ENCODE measurements at places on chromosomes 3 and 15. TPM values are rescaled to one million over a fixed set of nuclear protein-coding genes. Genes with fewer than 3 reads are reported as not detected.

DNA sequence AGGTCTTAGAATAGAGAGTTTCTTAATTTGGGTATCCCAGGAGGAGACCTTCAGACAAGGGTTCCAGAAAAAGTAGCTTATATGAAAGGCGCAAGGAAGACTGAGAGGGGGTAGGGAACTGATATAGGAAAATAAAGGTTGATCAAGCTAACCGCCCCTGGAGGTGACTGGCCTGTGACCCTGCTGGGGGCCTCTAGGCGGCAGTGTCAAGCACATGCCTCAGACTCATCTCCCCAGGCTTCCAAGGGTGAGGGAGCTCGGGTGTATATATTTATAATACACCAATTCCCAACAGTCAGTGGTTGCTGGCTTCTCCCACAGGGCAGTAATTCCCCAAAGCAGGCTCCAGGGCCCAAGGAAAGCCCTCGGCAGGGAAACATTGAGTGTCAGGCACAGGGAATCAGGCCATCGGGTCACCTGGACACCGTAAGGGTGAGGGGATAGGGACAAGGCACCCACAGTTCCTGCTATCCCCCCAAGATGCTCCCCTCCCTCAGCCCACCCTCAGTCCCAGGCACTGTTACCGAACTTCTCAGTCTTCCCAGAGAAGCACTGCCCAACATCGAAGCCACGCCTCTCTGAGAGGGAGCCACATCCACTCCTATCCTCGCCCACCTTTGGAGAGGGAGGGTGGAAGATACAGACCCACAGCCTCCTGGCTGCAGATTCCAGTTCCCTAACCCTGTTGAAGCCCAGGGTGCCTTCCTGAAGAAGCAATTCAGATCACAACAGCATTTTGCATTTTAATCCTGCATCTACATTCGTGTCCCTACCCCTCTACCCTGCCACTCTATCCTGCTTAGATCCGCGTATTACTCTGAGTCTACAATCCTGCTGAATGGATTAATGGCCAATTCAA is 19.5 kb upstream of the CAV3 start:
- peak; percentile 68 for DNase-seq

DNA sequence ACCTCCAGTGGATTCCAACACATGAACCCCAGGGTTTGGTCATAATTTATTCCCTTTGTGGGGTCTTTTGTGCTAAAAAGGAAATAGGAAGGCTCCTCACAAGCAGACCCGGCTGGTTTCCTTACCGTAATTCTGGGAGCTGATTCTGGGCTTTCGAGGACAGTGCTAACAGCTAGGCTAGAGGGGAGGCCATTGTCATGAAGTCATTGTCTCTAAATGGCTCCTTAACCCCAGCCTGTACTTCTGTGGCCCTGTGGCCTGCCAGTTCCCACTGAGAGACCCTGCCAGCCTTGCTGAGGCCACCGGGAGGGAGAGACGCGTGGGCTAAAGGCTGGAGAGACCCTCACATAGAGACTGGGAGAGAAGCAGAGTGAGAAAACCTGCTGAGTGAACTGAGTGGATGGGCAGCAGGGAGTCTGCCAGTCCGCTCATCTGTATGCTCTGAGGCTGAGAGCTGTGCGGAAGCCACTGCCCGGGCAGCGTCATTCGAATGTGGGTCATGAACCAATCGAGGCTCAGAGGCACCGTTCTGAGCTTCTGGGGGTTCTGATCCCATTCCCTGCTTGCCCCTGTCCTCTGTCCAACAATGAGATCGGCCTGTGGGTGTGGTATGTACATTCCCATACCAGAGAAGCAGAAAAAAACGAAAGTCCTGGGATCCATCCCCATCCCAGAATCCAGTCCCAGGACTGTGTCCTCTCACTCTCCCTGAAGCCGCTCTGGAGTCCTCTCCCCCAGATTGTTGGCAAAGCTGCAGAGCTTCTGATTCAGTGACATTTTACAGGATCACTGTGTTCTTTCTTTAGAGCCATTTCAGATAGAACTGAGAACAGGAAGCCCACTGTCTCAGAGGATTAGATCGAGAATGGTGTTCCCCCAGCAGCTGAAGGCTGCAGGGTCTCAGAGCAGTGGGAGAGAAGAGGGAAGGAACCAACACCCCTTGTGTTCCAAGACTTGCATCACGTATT is 21.3 kb upstream of the DGKG start:
- DNase-seq = no peak

DNA sequence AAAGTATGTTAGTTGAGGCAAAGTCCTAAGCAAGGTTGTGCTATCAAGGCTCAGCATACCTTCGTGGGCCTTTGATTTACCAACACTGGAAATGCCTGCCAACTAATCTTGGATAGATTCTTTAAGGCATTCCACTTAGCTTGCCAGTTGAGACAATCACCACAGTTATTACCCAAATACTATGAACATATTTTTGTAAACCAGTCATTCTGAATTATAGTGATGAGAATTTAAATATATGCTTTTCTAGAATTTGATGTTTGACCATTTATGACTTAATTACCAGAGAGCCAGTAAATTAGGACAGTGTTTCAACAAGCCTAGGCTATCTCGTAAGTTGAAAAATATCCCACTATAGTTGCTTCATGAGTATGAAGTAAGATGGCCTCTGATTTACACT is 15.5 kb downstream of the TRIM59 start:
- no peak for DNase-seq

GRCh38 chr15:27851858-27852210 is 247.3 kb downstream of the OCA2 start:
- no peak for DNase-seq

DNA sequence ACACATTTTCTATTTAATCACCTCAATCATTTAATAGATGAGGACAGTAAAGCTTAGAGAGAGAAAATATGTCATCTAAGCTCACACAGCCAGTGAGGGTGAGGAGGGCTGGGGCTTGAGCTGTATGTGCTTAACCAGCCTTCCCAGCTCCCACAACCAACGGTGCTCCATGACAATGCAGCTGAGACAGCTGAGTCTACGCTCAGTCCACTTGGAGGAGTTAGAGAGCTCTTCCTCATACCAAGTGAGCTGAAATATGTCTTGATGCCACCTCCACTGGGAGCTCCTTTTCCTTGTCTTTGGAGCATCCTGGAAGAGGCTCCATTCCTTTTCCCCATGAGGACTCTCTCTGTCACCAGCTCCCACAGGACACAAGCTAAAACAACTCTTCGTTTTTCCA is 9.3 kb downstream of the HOMER2 start:
- no peak for DNase-seq

- DNase-seq = no peak
Measured at GRCh38 chr3:142693136-142693853, 30.5 kb upstream of the TRPC1 start.

DNA sequence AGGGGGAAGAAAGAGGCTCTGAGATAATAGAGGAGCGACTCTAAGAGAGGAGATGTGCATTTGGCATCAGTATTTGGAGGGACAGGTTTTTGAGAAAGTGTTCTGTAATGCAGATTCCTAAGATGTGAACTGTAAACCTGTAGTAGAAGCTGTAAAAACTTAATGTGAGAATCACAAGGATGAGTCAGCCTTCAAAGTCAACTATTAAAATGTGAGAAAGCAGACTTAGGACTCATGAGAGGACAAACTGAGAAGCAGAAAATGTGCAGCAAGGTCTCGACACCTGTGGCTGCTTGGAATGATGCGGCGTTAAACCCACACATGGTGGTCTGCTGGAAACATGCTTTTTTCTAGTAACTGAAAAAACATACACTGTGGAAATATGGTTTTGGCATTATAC is 36.0 kb downstream of the USP13 start:
- no peak for DNase-seq

DNA sequence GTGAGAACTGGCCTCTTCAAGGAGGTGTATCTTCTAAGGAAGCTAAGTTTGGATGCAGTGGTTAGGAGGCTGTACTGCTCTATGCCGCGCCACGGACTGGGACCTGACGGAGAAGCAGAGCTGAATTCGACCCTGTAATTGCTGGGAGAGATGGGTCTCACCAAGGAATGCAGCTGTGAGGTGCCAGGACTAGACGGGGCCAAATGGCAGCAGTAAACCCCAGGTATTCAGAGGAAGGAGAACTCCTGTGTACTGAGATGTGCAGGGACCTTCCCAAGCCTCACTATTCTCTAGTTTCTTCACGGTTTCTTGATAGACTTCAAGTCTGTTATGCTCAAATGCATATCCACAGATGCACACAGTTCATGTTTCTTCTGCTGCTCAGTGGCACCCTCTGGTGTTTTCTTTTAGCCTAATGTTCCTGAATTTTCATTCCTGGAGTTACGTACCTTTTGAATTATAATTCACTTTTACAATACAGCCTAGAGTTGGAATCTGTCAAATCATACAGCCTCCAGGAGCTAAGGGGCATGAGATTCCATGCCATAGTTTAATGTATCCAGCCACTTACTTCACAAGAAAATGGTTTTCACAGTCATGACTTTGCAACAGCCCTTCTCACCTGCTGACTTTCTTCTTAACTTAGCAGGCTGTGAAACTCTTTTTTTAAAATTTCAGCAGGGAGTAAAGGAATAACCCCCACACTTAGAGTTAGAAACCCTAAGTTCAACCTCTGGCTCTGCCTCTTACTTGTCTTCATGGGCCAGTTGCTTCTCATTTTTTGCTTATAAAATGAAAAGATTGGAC is 61.8 kb downstream of the GLDN start:
- DNase-seq = peak; percentile 73

- peak; percentile 84 for DNase-seq
Measured at GRCh38 chr15:67720556-67721175, 104.6 kb upstream of the SKOR1 start.

GRCh38 chr3:179046497-179047353 is 24.9 kb downstream of the ZMAT3 start:
- no peak for DNase-seq

DNA sequence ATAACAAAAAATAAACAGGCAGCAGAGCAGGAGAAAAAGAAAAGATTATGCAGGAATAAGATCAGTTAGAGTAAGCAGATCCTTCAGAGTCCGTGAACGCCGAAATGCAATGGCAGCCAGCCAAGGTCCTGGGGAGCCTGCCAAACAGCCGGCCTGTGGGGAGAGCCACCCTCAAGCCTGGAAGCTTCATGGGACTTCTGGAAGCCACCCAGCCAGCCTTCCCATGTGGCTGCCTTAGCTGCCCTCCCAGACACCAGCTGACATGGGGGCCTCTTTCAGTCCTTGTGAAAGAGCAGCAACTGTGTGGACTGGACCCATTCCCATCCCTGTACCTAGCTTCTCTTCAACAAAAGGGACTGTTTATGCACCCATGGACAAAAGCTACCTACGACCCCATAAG is 64.9 kb upstream of the RAD18 start:
- no peak for DNase-seq

GRCh38 chr3:71997066-71997653 is 212.2 kb upstream of the PROK2 start:
- no peak for DNase-seq

GRCh38 chr15:86483936-86484335 is 404.3 kb downstream of the AGBL1 start:
- peak; percentile 46 for DNase-seq

- DNase-seq = no peak
Measured at GRCh38 chr3:94171954-94172353, 109.1 kb downstream of the NSUN3 start.

DNA sequence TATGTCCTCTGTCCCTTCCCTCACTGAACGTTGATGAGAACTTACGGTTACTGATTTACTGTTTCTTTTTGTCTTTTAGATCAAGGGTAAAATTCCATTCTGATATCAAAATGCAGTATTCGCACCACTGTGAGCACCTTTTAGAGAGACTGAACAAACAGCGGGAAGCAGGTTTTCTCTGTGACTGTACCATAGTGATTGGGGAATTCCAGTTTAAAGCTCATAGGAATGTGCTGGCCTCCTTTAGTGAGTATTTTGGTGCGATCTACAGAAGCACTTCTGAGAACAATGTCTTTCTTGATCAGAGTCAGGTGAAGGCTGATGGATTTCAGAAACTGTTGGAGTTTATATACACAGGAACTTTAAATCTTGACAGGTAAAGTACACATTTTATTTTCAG is 990 bp downstream of the MYNN start:
- no peak for DNase-seq

GRCh38 chr3:104385421-104385820 is 981.3 kb upstream of the ALCAM start:
- no peak for DNase-seq

DNA sequence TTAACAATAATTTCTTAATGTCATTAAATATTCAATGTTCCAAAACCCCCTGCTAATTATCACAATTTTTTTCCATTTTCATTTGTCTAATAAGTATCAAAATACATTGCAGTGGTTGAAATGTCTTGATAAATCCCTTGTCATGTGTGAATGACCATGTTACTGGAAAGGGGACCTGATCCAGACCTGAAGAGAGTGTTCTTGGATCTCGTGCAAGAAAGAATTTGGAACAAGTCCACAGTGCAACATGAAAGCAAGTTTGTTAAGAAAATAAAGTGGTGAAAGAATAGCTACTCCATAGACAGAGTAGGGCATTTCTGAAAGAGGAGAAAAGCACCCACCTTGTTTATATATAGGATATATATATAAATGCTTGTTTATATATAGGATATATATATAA is 10.4 kb upstream of the SELENOK start:
- DNase-seq = no peak

- DNase-seq = no peak
Measured at GRCh38 chr3:79067734-79068133, 700.1 kb downstream of the ROBO1 start.

The KCNH8 gene
- total RNA-seq = 0.19 TPM

The GASK1A gene
- total RNA-seq = 8.1 TPM

The PPM1M gene
- 35.4 TPM for total RNA-seq

The KBTBD13 gene
- not detected for total RNA-seq

The TTLL13 gene
- total RNA-seq = not detected

The SUCNR1 gene
- total RNA-seq = not detected

The TUSC7 gene
- not detected for total RNA-seq
